ENCODE measurements at places on chromosomes 11 and 22.
A peak's percentile ranks its signal among the peaks of the same experiment; 100 is the strongest.

DNA sequence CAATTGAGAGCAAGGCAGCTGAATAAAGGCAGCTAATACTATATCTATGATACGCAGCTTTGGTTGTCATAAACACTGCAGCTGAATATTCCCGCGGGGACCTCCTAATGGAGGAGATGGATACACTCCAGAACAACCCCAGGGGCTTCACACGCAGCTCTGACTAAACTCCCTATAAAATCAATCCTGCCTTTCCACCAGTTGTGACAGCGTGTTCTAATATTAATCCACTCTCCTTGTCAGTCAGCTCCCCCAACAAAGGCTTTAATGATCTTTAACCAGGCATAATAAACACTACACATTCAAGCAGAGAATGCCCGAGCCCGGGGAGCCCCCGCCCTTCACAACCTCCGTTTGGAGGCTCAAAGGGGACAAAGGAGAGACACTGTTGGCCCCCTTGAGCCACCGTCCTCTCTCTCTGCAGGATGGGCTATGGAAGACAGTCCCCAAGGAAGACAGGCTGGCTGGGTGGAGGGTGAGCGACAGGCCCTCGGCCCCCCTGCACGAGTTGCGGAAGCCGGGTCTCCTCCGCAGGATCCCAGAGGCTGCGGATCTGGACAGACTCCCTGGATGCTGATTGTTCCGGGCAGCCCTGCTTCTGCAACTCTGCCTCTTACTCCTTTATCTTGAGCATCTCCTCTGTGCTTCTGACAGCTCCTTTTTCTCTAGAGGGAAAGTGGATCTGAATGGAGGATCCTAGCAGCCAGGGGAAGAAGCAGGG lies 565.2 kb downstream of the BUD13 start:
- DNase-seq, result peak; percentile 43

GRCh38 chr22:35258191-35258988 lies 1.1 kb downstream of the HMGXB4 start:
- DNase-seq, result no peak

DNA sequence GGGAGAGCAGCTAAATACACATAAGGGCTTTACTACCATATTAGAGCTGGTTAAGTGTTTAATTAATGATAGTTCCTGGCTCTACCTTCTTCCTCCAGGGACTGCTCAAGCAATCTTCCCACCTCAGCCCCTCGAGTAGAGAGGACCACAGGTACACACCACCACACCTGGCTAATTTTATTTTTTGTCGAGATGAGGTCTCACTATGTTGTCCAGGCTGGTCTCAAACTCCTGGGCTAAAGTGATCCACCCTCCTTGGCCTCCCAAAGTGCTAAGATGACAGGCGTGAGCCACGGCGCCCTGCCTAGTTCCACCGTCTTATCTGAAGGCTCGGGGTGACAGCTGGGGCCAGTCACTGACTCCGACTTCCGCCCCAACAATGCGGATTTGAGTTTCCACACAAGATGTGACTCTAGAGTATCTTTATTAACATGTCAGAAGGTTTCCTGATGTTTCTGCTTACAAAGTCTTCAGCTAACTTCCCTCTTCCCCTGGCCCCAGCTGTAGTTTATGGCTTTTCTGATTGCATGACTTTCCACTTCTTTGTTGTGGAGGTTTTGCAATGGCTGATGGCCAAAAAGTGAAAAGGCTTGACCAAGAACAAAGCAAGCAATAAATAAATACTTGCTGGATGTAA lies 16.8 kb downstream of the TPST2 start:
- DNase-seq, result no peak

- DNase-seq, result no peak
Observed at GRCh38 chr11:111793863-111794262, 27.7 kb upstream of the PPP2R1B start.

- peak; percentile 93 for DNase-seq
Observed at GRCh38 chr22:29079218-29079901, 6.5 kb downstream of the KREMEN1 start.

DNA sequence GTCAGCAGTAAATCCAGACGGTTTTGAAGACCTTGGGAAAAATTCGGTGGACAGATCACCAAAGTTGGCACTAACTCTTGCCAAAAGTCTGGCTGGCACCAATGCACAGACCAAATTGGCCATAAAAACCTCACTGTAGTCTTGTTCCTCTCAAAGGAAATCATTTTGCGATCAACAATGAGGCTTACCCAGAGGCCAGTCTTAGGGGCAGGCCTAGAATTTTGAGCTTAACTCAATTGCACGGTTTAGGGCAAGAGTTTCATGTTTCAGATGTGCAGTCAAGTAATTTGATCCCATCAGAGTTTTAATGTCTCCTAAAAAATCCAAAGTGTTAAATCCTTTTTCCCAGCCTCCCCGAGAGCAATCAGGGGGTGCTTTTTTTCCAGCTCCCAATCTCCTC lies 19.0 kb downstream of the MPPED2 start:
- no peak for DNase-seq

GRCh38 chr11:107915229-107915628 lies 13.0 kb upstream of the RAB39A start:
- DNase-seq, result no peak

DNA sequence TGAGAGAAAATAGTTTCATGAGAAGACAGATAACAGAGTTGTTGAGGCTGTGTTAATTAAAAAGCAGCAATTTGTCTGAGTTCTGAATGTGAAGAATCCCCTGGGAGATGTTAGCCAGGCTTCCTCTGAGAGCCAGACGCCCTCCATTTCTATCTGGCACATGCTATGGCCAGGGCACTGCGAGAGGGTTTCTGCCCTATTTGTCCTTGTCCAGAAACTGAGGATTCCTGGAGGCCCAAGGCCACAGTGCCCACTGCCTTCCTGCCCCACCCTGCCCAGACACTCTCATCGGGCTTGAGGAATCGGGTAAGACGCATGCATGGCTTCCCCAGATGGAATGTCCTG lies 484.6 kb downstream of the OPCML start:
- no peak for DNase-seq

Data from NCI-H1105 (cell line).